ENCODE measurements at places on chromosomes 3 and 15.

DNA sequence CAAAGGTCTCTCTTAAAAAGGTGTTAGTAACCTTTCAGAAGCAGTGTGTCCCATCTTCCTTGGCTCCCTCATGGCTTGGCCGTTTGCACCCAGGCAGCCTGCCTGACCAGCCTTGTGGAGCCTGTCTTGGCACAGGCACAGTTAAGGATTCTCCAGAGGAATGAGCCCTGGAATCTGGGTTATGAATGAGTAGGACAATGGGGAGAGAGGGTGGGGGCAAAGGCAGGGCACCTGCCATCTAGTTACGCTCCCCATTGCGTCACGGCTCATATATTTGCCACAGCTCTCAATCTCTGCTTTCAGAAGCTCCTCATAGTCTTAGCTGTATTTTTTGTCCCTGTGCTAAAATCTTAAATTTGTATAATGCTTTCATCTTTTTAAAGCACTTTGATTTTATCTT lies 50.6 kb downstream of the WDR76 start:
- DNase-seq, result no peak

DNA sequence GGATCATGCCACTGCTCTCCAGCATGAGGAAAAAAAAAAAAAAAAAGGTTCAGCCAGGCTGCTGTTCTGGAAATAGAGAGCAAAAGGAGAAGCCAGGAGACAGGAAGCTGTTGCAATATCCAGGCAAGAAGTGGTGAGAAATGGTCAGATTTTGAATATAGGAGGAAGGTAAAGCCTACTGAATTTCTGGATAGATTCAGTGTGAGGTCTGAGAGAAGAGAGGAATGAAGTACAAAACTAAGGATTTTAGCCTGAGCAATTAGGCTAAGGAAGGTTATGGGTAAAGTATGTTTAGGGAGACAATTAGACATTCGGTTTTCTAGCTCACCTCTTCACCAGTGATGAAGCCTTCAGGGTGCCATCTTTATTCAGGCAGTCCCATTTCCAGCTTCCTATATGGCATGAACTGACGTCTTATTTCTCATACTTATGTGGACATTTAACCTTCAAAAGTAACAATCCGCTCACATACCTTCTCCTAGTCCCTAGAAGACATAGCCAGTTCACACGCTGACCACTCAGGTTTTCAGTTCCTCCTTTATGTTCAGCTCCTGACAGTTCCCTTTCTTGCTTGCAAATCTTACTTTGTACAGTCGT lies 57.2 kb downstream of the KIF9 start:
- no peak for DNase-seq

DNA sequence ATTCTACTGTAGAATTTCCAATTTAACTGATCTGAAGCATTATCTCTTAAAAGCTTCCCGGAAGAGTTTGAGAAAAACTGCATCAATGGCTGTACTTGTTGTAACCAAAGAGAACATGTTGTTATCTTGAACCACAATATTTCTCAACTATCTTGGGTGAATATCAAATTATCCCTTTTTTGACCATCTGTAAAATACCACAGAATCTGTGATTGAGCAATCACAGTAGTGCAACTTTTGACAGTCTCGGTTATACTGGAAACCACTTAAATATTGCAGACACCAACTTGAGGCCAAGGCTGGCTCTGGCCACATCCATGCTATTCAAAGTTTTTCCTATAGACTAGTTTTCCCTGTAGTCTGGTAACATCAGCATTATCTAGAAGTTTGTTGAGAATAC lies 842.8 kb upstream of the EPHA6 start:
- no peak for DNase-seq

DNA sequence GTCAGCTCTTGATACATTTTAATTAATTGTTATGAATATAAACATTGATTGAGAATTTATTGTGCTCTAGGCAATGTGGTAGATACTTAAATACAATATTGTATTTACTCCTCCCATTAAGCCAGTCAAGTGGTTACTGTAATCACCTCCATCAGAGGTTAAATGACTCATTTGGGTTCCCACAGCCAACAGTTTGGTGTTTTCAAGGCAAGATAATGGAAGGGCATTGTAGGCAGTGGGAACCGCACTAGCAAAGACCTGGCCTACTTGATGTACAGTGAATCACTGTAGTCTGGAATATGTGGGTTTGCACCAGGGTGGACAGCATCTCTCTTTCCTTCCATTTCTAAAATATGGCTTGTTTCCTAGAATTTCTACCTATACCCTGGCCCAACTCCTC lies 127.4 kb downstream of the EDEM1 start:
- DNase-seq, result no peak

GRCh38 chr3:160018959-160019358 lies 30.3 kb downstream of the IL12A start:
- no peak for DNase-seq

DNA sequence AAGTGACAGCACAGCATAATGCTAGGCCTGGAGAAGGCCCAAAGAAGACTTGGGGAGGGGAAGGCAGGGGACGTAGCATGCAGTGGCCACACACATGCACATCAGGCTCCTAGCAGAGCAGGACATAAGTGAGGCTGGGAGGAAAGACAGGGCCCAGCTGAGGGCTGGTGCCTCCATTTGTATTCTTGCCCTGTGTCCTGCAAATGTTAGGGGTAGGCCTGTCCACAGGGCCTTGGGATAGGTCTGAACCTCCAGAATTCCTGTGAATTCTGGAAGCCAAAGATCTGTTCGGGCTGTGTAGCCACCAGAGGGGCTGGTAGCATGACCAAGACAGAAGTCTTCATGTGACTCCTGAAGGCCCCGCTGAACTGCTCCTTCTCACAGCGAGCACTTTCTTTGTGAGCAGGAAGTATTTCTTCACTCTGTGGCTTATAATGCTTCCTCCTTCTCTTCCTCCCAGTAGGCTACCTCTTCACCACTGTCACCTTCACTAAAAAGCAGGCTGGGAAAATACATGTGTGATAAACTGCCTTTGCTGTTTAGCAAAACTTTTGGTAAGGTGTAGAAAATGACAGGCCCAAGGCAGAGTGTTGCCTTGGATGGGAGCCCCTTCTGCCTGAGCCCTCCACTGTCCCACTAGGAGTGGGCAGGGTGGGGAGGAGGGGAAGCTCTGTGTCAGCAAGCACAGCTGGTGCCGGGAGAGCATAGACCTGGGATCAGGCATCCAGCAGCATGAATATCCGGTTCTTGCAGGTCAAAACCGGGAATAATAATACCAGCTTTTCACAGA lies 8.4 kb downstream of the CERS3 start:
- no peak for DNase-seq

- DNase-seq, result no peak
Observed at GRCh38 chr3:138038725-138039462, 28.9 kb downstream of the CLDN18 start.

DNA sequence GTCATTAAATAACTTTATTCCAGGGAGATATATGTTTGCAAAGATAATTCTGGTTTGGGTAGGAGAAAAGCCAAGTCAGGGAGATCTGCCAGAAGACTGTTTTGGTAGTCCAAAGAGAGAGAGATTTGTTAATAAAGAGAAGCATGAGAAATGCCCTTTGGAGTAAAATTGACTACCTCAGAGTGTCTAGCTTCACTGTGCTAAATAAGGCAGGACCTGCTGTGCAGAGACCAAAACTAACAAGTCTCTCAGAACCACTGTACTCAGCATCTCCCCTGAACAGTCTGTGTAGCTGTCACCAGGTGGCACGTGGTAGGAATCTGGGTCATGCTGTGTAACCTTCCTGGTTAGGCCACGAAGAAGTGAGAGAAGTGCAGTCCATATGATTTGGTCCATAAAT lies 31.6 kb upstream of the SLC35G2 start:
- no peak for DNase-seq

DNA sequence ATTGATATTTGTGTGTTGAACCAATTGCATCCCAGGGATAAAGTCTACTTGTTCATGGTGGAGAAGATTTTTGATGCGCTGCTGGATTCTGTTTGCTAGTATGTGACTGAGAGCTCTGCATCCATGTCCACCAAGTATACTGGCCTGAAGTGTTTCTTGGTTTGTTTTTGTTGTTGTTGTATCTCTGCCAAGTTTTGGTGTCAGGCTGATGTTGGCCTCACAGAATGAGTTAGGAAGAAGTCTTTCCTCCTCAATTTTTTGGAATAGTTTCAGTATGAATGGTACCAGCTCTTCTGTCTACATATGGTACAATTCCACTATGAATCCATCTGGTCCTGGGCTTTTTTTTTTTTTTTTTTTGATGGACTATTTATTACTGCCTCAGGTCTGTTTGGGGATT lies 50.9 kb upstream of the OSTN start:
- DNase-seq, result no peak

GRCh38 chr15:90058308-90058707 lies 44.0 kb downstream of the IDH2 start:
- DNase-seq, result no peak

DNA sequence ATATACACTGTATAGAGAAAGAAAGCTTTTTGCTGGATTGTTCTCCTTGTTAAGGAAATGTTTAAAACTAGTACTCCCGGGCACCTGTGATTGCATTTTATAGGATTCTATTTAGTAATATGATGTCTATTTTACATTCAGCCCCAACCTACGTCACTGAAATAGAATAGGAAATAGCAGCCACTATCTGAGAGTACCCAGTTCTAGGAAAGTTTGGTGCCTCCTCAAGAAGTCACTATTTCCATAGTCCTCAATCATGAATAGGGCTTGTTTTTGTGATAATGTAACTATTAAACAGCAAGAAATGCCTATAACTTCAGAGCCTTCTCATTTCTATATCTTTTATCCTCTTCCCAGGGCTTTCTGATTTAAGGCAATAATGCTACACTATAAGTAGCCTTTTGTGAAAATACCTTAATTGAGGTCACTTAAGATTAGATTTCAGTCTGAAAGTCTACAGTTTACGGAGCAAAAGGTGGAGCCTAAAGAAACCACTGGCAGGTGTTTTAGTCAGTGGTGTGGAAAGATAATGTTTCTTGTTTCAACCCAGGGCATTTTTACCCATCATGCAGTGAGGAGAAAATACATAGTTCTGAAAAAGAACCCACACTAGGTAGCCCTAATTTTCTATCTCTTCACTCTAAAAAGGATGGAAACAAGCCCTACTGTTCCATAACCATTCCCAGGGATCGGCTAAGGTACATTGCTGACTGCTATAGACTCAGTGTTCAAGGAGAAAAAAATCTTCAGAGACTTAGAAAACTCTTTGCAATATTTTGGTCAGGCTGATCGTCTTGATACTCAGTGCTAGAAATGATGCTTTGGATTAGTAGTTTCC lies 38.7 kb downstream of the TIGIT start:
- no peak for DNase-seq

- DNase-seq, result no peak
Observed at GRCh38 chr3:149472030-149472797, 2.3 kb upstream of the TM4SF4 start.

DNA sequence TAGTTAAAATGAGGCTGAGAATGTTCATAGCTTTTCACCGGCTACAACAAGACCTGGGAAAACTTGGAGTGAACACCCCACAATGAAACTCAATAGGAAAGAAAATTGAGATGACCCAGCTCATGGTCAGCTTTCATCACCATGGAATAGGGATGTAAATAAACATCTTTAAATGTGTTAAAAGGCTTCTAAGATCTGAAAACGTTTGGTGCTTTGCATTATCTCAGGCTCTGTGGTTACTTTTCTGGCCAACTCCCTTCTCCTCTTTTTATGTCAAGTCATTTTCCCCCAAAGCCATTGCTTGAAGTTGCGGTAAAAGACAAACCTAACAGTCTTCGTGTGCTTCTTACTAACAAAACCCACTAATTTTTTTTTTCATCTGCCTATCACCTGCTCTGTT lies 195.8 kb downstream of the MECOM start:
- no peak for DNase-seq

- no peak for DNase-seq
Observed at GRCh38 chr3:73734211-73735089, 109.7 kb upstream of the PDZRN3 start.

- no peak for DNase-seq
Observed at GRCh38 chr15:74789171-74789631, 7.3 kb downstream of the CSK start.

GRCh38 chr3:189457201-189457607 lies 174.0 kb upstream of the TP63 start:
- DNase-seq, result no peak

GRCh38 chr3:51617597-51617996 lies 53.5 kb upstream of the TEX264 start:
- no peak for DNase-seq

DNA sequence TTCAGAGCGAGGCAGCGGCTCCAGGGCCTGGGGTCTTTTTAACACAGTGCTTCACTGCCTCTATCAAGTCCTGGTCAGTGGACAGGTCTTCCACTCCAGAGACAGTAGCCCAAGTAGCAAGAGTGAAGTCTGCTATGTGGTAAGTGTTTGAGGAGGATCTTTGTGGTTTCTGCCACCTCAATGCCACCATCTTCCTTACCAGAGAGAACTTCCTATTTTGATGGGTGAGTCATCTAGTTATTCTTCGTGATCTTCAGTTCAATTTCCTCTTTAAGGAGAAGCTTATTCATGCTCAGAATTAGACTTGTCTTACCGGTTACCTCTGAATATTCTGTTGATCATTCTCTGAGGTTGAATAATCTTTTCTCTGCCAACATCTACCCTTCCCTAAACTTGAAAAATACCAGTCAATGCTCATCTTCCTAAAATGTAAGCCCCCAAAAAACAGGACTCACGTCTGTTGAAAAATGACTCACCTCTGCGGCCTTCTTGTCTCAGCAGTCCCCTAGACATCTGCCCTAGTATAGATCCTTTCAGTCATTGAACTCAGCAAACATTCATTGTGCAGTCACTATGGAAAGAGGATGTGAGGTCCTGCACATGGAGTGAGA lies 32.2 kb upstream of the BCL6 start:
- DNase-seq, result no peak

- peak; percentile 77 for DNase-seq
Observed at GRCh38 chr3:124886168-124887056, 753 bp downstream of the ITGB5 start.

- DNase-seq, result no peak
Observed at GRCh38 chr15:80169768-80170357, 17.1 kb downstream of the FAH start.

DNA sequence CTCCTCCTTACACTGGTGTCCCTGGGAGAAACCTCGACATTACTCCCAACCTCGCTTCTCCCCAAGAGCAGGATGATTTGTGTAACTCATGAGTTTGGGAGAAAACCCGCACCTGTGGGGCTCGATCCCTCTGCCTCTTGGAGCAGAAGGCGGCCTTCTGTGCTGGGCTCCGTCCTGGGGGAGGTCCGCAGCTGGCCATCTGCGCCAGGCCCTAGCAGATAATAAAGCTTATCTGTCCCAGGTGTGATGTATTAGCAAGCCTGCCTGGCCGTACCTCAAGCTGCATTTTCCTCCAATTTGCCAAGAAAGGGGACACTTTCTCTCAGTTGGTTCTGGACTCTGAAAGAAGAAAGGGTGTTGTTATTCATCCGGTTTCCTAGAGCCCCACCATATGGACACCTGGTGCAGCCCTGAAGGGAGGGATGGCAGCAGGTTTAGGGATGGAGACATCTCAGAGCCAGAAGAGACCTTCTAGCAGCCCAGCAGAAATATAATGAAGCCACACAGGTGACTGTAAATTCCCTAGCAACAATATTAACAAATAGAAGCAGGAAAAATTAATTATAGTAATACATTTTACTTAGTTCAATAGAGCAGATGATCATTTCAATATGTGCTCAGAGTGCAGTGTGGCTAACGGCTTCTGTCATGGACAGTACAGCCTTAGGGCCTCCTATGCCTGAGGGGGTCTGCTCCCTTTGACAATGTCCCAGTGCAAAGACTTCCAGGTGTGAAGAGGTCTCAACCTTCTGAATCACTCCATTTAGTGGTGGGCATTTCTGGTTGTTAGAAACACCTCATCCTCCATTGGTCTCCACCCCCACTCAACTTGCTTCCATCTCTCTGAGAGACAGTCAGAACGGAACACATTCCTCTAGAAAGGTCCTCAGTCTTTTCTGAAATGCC lies 94.8 kb downstream of the CPN2 start:
- no peak for DNase-seq

GRCh38 chr3:172675441-172676193 lies 35.2 kb downstream of the NCEH1 start:
- DNase-seq, result no peak
